ENCODE measurements at places on chromosomes 2 and 18.

DNA sequence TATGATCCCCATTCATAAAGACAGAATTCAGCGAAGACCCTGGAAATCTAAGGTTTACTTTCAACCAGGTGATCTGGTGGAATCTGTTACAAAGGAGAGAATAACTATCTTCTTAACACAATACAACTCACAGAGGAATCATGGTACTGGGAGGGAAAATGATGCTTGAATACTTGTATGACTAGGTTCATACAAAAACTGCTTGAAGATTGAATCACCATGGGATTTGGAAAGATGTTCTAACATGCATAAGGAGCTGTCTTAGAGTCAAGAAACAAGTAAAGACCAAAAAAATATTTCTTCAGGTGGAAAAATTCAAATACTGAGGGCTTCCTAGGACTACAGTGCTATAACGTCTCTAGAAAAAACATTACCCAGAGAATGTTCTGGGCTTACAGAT lies 32.2 kb downstream of the COL5A2 start:
- DNase-seq, result no peak

- DNase-seq, result no peak
These were observed 32.2 kb upstream of the ZNF385B start for GRCh38 chr2:179893616-179894015.

GRCh38 chr18:64852281-64852680 lies 703.4 kb upstream of the LINC00305 start:
- peak; percentile 10 for DNase-seq

GRCh38 chr2:235091421-235091820 lies 139.6 kb downstream of the SH3BP4 start:
- no peak for DNase-seq

GRCh38 chr2:160257743-160258491 lies 57.8 kb upstream of the ITGB6 start:
- DNase-seq, result no peak

- DNase-seq, result no peak
These were observed 40.4 kb upstream of the MAL start for GRCh38 chr2:94984964-94985575.

- no peak for DNase-seq
These were observed 43.9 kb downstream of the EMX1 start for GRCh38 chr2:72961036-72961720.

DNA sequence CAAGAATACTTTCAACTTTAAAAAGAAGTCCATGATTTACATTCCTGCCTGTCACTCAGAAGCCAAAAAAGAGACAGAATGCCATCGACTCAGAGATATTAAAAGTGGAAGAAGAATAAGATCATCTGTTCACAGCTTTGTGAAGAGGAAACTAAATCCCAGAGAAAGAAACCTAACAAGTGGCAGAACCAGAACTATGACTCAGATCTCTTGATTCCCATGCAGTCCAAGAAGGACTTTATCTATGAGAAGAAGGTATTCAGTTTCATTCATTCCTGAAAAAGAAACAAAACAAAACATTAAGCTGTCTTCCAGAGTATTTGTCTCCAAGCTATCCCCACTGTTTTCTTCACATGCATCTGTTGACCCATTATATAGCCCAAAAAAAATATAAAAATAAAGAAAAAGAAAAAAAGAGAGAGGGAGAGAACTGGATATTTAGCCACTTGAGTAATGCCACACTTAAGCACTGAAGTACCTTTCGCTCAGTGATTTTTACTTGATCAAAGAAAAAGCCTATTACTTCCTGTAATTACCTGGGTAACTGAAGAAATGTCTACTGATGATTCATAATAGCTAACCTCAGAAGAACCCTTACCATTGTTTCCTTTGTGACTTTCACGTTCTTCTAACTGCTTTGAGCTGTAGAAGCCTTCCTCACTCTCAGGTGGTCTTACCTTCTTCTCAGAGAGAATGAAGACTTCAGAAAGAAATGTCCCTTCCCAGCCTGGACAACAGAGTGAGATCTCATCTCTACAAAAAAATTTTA lies 17.7 kb upstream of the AKAIN1 start:
- no peak for DNase-seq

DNA sequence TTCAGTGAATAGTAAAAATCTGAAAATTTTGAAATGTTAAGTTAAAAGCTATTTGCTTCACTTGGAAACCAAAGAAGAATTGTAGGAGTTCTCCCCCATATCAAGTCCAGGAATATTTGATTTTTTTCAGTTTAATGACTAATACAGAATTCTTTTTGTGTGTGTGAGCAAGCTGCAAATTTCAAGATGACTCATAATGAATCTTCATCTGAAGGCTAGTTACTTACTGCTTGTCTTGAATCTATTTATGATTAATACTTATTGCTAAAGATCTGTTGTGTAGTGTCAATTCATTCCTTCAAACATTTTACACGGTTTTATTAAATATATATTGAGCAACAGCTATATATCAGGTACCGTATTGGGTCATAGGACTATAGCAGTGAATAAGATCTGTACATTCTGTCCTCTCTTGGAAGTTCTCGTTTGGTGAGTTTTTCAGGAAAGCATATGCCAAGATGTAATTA lies 47.8 kb upstream of the CAVIN2 start:
- no peak for DNase-seq

- DNase-seq, result no peak
These were observed 117.8 kb downstream of the ATL2 start for GRCh38 chr2:38259311-38259710.

DNA sequence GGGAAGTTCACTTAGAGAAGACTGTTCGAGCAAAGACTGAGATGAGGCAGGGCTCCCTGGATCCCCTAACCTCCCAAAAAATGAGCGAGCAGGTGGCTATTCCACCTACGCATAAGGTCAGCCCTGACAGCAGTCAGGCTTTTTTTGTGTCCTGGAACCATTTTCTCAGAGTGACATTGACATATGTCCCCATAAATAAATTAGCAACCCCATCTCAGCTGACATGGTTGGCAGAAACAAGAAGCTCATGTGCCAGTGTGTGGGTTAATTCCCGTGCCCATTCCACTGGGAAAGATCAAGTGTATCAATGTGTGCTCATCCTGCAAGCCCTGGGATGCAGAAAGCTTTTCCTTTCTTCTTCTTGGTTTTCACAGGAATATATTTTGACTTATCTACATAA lies 740.4 kb upstream of the CELF4 start:
- DNase-seq, result no peak

DNA sequence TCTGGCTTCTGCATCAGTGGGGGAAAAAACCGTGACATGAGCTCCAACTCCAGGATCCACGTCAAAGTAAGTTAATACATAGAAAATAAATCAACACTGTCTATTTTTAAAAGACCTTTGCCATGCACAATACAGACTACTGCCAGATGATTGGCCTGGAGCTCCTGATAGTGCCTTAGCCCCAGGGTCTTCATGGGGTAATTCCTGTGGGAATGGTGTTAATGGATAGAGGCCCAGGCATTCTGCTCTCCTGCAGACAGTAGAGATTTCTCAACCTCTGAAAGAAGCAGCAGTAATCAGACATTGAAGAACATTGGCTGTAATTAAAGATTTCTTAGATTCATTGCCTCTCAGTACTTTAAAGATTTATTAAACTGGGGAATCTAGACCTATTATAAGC lies 4.3 kb upstream of the PLCL1 start:
- DNase-seq, result no peak

GRCh38 chr18:11183637-11184036 lies 34.3 kb upstream of the PIEZO2 start:
- DNase-seq, result no peak

DNA sequence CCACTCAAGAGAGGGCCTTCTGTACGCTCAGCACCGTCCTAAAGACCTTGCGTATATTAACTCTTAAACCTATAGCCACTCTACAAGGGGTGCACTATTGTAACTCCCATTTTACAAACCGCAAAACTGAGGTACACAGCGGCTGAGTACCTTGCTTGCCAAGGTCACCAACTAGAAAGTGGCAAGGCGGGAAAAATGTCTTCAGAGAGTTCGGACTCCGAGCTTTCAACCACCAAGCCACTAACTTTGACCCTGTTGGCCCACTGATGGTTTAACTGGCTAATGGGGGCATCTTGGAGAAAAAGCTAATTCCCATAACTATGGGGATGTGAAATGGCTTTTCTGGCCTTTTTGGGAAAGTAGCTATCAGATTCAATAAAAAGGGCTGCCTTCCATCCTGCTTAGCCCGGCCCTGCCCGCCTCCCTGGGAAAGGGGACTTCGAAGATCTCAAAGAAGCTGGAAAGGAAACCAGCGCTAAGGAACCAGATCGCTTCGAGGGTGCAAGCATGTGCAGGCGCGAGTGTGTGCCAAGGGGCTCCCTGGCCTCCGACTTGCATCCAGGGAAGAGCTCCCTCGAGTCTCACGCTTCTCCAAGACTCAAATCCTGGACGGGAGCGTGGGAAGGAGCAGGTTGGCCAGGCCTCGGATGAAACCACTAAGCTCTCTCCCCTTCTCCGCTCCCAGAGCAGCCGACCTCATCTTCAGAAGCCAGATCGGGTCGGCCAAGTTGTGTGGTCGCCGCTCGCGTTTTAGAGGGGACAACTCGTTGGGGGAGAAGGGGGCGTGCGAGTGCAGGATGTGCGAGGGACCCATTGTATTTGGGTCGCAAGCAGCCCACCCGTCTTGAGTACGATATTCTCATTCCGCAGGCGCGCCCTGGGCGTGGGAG lies 2.2 kb upstream of the SP5 start:
- no peak for DNase-seq

DNA sequence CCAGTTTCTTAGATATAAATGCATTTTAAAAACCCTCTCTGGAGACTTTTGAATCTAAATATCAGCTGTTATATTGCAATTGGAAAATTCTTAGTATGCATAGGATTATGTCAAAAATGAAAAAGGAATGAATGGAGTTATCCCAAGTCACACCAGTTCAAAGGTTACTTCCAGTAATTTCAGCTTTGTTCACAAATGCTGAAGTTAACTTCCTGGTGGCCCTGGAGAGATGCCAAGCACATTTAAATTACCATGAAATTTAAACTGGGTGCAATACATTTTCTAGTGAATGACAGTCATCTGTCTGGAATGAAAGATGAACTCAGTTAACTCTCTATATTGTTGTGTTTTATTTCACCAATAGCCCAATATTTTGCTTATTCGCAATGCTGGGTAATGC lies 753.9 kb downstream of the SUCLG1 start:
- DNase-seq, result no peak

DNA sequence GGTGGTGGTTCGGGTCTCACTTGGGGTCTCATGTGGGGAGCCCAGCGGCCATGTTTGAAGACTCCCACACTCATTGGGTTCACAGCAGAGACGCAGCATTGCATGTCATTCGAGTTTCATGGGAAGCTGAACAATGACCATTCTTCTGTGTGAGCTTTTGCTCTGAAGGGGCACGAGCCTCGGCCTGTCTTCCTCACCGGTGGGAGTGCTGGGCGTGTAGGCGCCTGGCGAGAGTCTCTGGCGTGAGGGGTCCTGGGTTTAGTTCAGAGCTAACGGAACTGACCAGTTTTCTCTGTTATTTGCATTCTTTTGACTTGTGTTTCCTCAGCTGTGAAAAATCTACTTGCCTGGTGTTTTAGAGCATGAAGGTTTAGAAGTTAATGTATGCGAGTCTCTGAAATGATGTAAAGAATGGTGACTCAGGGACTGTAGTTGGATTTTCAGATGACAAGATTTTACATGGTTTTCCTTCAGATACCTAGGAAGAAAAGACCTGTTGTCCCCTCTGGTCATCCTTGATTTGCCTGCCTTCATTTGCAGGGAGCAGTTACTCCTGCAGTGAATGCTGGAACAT lies 98.1 kb downstream of the ARMC9 start:
- no peak for DNase-seq

- no peak for DNase-seq
These were observed 360.3 kb downstream of the TGIF1 start for GRCh38 chr18:3810296-3810695.

DNA sequence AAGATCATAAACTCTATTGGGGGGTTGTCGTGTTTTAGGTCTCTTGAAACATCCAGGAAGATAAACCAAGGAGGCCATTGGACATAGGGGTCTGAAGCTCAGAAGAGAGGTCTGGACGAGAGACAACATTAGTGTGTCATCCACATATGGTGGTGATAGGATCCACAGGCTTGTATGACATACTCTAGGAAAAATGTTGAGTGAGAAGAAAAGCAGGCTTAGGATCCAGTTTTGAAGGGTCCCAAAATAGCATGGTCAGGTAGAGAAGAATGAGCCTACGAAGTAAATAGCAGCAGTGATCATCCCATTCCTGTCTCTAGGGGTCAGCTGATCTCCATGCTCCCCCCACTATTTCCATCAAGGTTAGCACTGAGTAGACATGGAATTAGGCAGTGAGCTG lies 166.8 kb downstream of the ANKRD30B start:
- DNase-seq, result no peak

DNA sequence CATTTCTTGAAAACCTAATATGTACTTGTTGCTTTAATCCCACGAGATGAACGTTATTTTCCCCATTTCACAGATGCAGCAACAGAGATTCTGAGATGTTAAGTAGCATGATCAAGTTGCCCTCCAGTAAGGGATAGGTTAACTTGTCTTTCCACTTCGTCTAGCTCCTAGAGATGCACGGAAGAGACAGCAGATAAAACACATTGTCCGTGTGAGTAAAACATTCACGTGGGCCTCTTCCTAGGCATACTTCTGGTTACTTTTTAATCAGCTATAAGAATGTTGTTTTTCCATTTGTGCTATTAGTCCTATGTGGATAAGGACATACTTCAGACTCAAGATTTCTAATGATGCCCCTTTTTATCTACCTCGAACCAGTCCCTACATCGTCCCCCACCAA lies 1.2 kb upstream of the ARHGAP28 start:
- no peak for DNase-seq

GRCh38 chr2:156031121-156031520 lies 301.4 kb downstream of the NR4A2 start:
- DNase-seq, result no peak

DNA sequence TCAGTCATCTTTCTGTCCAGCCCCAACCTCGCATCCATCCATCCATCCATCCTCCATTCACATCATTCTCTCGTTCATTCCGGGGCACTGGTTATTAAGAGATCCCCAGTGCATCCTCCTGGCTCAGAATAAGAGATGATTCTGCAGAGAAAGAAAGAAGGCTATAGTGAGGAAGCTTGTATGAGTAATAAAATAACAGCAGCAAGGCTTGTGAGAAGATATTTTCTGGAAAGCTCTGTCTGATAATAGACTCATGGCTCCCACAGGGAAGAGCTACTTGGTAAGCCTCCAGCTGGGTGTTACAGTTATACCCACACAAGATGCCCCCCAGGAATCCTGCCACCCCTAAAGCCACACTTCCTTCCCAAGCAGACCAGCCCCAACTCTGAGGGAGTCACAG lies 143.2 kb downstream of the MTCL1 start:
- no peak for DNase-seq

DNA sequence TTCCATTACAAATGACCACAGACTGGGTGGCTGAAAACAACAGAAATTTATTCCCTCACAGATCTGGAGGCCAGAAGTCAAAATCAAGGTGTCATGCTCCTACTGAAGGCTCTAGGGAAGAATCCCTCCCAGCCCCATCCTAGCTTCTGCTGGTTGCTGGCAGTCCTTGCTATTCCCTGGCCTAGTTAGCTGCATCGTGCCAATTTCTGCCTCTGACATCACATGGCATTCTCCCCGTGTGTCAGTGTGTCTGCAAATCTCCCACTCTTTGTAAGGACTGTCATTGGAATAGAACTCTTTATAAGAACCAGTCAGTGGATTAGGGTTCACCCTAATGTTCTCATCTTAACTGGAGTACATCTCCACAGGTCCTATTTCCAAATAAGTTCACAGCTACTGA lies 30.5 kb upstream of the NCKAP5 start:
- peak; percentile 48 for DNase-seq

GRCh38 chr2:8462280-8462679 lies 219.6 kb upstream of the ID2 start:
- no peak for DNase-seq

Measured in tongue (tissue), 3 donors.